ENCODE measurements at places on chromosomes 1 and 21.

GRCh38 chr21:46327711-46328110 is 3.8 kb downstream of the PCNT start:
- no peak for DNase-seq

DNA sequence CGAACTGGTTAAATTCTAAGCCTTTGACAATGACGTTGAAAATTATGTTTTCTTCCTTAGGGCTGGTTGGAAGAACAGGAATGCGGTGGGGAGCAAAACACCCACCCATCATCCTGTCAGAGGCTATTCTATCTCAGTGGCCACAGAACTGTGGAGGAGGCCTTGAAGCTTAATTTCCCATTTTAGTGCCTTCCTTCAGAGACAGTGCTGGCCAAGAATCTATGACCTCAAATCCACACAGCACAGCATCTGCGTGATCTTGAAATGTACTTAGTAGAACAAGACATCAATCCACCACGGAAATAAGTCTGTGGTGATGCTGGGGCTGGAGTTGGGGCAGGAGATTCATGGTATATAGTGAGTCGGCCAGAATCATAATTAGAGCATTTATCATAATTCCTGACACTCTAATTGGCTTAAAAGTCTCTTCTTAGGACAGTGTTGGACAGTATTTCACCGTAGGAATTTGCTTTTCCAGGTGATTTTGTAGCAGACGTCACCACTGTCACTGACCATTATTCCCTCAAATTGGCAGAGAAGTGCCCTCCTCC is 113.1 kb downstream of the KCNJ6 start:
- no peak for DNase-seq

DNA sequence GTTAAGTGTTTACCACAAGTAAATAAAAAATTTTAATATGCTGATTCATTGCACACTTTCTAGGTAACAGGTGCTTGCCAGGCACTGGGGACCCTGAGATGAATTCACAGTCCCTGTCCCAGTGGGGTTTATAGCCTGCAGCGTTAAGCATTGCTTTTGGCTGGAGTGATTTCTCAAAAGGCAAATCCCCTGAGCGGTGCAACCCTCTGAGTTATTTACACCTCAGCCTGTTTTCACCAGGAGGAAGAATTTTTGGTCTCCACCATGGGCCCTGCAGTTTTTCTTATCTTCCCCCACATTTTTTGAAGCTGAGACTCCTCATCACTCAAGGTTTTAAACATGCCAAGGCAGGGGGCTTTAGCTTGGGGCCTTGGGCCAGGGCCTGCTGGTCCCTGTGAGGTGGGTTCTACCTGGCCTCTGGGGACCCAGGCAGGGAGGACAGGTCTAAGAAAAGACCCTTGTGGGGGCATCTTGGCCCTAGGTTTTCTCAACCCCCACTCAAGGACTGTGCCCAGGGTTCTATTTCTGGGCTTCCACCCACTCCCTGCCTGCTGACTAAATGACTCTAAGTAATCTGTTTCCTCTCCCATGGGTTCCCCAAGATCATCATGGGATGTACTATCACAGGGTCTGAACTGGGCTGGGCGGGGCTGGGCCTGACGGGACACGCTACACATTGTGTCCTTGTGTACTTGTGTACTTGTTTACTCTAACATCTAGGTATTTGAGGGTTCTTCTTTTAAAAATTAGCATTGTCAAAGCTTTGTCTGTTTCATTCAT is 10.2 kb upstream of the CHIT1 start:
- DNase-seq, result no peak

DNA sequence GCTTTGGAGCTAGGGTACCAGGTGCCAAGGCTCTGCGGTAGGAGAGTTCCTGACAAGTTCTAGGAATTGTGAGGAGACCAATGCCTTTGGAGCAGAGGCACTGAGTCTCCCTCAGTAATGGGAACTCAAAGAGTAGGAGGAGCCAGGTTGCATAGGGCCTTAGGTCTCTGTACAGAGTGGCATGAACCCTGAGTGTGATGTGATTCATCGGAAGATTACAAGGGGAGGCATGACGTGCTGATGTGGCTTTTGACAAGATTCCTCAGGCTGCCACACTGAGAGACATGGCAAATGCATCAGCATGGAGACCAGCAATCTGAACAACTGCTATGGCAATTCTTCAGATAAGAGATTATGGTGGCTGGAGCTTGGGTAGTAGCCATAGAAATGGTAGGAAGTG is 94.6 kb upstream of the SLC44A3 start:
- no peak for DNase-seq

GRCh38 chr1:194071205-194071604 is 884.8 kb upstream of the B3GALT2 start:
- no peak for DNase-seq

GRCh38 chr1:2003541-2004131 is at the start of gene CFAP74:
Gene CFAP74 (minus strand): TSS chr1:2003786. CDS start chr1:1990956, 12,830 bp downstream.
- DNase-seq, result no peak

DNA sequence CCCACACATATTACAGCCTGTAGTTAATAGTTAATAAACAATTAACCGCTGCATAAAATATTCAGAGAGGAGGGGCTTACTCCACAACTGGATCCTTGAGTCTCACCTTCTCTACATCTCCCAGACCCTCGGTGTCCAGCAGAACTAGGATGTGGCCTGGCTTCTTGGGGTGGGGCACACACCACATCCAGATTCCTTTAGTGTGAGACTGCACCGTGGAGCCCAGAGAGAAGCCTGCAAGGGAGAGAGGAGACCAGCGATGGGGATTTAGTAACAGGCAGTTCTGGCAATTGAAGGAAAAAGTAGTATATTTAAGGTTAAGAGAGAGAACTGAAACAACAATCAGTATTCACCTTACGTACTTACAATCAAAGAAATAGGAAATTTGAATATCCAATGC is 4.9 kb downstream of the GBP1 start:
- DNase-seq, result no peak

DNA sequence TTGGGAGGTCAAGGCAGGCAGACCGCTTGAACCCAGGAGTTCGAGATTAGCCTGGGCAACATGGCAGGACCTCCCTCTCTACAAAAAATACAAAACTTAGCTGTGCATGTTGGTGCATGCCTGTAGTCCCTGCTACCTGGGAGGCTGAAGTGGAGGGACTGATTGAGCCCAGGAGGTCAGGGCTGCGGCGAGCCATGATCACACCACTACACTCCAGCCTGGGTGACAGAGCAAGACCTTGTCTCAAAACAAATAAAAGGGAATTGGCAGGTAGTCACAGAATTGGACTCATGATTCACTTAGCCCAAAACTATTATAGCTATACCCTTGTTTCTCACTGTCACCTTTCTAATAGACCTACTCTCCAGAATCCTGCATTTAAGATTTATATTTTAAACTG is 5.5 kb downstream of the TADA1 start:
- no peak for DNase-seq

GRCh38 chr1:115214098-115214497 is 124.0 kb downstream of the NGF start:
- DNase-seq, result no peak

Data from CD4-positive, alpha-beta T cell treated with Interleukin-2 at 100 ng/mL for 4 hours (primary cell).